ENCODE measurements at places on chromosomes 12 and 14.
A peak's percentile ranks its signal among the peaks of the same experiment; 100 is the strongest.

- no peak for DNase-seq
These were observed 65.5 kb downstream of the PTPRR start for GRCh38 chr12:70854881-70855568.

GRCh38 chr12:49137476-49137875 lies 6.3 kb upstream of the TUBA1B start:
- no peak for DNase-seq

DNA sequence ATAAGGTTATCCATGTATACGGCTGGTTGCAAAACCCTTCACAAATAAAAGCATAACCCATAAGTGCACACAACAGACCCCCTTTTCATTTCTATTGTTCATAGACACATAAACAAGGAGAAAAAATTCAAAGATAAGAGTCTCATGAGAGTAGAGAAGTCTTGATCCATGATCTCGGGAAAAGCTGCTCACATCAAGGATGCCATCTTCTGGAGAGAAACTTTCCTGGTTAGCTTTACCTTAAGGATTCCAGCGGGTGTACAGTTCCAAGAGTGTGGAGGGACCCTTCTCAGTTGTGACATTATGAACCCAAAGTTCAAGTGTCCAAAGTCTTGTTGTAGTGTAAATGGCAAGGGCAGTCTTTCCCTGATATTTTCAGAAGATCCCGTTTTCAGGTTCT lies 144.5 kb downstream of the LLPH start:
- DNase-seq, result no peak

GRCh38 chr12:120668868-120669840 lies 17.8 kb upstream of the MLEC start:
- DNase-seq, result no peak

DNA sequence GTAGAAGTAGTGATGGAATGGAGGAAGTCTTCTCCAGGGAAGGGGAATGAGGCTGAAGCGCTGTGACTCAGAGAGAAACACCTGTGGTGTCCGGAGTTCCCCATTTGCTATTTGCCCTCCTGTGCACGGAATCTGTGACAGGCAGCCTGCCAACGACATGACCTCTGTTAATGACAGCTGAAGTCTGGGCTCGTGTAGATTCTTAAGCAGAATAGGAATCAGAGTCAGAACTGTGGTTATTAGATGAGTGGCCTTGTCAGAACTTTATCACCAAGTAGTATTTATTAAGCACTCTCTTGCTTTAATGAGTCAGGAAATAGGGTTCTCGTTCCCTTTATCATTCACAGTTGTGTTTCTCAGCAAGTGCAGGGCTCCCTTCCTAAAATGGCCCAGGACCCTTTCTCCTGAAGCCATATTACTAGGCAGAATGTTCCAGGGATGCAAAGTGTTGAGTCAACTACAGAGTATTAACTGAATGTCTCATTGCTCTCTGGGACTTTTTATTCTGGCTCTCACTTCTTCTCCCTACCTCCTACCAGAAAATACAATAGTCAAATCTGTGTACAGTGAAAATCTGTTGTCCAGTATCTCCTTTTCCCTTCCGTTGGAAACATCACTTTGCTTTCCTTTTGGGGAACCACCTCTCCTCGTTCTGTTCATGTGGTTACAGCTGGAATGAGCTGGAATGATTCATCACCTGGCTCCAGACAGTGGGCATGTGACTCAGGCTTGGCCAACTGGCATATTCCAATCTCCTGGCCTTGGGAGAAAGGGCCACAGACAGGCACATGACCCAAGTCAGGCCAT lies 77.8 kb upstream of the MAX start:
- peak; percentile 47 for DNase-seq

DNA sequence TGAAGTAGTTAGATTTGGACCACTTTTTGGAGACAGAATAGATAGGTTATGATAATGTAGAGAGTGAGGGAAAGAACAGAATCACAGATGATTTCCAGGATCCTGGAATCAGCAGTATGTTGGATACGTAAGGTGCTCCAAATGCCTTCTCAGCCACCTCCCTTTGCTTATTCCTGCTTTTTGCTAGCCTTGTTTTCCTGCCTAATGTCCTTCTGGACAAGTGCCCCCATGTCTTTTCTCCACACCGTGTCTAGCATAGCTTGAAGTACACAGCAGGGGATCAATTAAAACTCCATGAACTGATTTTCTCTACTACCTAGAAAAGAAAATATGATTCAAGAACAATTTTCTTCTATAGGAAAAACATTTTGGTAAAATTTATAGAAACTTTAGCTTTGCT lies 144.0 kb downstream of the SYT1 start:
- DNase-seq, result no peak

GRCh38 chr14:103401223-103402214 lies 16.3 kb downstream of the MARK3 start:
- DNase-seq, result peak; percentile 44

DNA sequence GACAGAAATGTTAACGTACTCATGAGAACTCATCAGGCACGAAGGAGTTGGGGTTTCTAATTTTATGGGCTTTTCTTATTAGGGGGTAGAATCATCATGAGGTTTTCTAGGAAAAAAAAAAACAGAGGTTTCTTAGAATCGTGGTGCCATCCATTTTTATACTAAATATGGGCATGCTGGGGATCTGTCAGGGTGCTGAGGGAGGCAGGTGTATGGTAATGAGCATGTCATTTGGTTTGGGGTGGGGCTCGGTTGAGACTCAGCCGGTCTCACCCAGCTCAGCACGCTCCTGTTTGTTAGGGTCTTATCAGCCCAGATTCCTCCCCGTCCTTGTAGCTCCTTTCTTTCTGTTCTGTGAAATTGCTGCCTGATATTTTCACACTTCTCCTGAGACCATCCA lies 98.2 kb downstream of the DICER1 start:
- DNase-seq, result no peak

GRCh38 chr14:105034315-105035039 lies 13.6 kb upstream of the CDCA4 start:
- peak; percentile 90 for DNase-seq

- DNase-seq, result peak; percentile 29
These were observed 1.3 kb downstream of the FBXO33 start for GRCh38 chr14:39430762-39431415.

DNA sequence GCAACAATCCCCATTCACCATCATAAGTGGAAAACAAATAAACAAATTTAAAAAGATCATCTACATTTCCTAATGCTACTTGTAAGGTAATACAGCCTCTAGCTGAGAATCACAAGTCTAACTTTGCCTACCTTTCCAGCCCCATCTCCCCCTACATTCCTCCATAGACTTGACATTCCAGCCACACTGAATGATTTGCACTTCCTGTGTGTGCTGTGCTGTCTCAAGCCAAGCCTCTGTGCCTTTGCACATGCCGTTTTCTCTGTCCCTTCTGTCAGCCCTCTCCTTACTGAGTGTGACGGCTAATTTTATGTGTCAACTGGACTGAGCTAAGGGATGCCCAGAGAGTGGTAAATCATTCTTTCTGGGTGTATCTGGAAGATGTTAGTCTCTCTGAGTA lies 82.4 kb upstream of the MBIP start:
- DNase-seq, result no peak

DNA sequence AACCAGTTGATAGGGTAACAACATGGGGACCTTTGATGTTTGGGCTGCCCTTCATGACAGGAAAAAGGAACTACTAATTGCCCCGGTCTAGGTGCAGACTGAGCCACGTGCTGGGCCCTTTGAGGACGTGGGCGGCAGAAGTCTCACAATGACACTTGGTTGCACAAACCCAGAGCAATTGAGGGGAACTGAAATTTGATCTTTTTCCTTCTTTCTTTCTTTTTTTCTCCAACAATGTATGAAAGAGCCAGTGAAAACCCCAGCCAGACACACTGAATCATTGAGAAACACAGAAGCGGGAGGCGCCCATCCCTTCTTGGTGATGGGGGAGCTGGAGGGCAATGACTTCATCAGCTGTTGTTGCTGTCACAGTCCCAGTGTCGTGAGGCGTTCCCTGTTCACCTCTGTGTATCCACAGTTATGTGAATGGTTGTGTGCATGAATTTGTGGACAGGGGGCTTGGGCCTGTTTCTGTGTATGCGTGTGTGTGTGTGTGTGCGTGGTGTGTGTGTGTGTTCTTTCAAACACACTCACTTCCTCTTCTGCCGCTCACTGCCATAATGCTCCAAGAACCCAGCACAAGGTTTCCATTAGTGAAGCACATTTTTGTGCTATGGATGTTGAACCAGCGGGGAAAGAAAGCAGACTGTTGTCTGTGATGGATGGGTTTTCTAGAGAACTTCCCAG lies 137.5 kb upstream of the CCND2 start:
- peak; percentile 98 for DNase-seq

- DNase-seq, result peak; percentile 35
These were observed 9.0 kb downstream of the SLC25A47 start for GRCh38 chr14:100332071-100332639.

- DNase-seq, result no peak
These were observed 39.3 kb upstream of the KCNA1 start for GRCh38 chr12:4870423-4870822.

DNA sequence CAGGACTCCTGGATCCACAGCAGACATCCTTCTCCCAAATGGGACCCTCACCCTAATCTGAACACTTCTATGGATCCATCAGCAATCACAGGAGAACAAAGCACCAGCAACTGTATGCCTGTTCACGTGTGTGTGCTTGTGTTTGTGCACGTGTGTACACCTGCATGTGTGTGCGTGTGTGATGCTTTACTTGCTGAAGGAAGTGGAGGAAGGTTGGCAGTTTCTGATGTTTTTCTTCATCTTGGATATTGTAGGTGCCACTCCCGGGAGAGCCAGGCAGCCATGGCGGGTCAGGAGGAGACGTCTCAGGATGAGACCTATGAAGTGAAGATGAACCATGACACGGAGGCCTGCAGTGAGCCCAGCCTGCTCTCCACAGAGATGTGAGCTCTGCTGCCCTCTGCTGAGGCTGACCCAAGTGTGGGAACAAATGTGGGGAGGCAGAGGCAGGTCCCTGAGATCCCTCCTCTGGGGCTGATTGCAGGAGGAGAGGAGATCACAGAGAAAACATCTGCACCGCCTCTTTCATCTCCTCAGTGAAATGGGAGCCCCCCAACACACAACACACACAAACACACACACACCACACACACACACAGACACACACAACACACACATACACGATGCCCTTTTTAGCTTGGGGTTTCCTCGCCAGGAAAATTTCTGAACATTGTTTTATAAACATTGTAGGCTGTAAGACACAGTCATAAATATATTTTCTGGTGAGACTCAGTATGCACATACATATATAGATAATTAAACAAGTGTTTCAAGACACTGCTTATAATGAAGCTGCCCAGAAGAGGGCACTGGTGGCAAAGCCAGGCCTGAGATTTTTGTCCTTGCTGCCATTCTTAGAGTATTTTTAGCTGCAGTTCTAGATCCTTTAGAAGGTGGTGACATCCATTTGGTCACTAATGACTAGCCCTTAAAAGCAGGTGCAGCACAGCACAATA lies 112.2 kb upstream of the FKBP4 start:
- peak; percentile 37 for DNase-seq

DNA sequence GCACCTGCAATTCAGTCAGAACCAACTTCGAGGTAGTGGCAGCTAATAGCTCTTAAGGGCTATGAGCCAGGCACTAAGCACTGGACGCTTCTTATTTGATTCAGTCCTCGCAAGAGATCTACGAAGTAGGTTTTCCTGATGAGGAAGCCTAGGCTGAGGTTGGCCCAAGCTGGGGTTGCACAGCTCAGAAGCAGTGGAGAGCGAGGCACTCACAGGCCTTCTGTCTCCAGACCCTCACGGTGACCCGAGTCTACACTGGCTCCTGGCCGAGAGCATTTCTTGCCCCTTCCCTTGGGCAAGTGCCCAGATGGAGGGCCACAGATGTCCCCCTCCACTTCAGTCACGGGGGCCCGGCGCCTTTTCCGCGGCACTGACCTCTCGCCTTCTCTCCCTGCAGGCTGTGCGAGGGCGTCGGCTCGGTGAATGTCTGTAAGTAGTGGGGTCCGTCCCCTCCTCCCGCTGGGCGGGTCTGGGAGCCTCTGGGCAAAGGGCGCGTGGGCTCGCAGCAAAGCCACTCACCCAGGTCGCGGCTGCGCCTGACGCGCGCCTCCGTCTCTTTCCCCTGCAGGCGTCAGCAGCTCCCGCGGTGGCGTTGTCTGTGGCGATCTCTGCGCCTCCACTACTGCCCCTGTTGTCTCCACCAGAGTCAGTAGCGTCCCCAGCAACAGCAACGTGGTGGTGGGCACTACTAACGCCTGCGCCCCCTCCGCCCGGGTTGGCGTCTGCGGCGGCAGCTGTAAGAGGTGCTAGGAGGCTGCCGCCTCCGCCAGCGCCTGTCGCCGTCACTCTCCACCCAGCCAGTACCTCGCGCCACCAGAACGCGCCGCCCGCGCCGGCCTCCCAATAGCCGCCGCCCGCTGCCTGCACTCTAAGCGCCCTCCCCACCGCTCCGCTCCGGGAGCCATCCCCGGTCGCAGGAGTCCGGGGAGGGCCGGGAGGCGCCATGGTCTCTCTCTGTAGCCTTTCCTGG lies 13.1 kb downstream of the KRT83 start:
- peak; percentile 25 for DNase-seq
